ENCODE measurements at places on chromosomes 1 and 21.

GRCh38 chr1:221742555-221743415 lies 896 bp upstream of the DUSP10 start:
- DNase-seq = no peak

- no peak for DNase-seq
These were observed 13.2 kb upstream of the HMGCL start for GRCh38 chr1:23838401-23838866.

- DNase-seq = no peak
These were observed 216.0 kb downstream of the SMYD3 start for GRCh38 chr1:246291127-246291526.

GRCh38 chr1:202361701-202362100 lies 13.2 kb downstream of the PPP1R12B start:
- no peak for DNase-seq

- no peak for DNase-seq
These were observed 841 bp downstream of the POFUT2 start for GRCh38 chr21:45286671-45287437.

DNA sequence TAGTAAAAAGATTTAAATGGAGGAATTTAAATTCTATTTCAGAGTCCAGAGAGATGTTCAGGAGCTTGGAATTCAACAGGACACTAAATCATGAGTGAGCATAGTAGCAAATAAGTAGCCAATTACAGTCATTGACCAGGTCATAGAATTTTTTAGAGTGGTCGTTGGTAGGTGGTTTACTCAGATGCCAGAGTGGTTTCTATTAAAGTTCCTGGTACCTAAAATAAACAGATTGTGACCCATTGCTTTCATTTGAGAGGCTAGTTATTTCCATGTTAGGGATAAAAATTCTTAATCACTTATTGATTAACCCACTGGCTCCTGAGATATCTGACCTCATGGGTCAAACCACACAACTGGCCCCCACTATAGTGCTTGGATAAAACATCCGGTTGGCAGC lies 201.3 kb downstream of the ASTN1 start:
- DNase-seq = no peak

GRCh38 chr1:40650075-40650474 lies 15.4 kb downstream of the RIMS3 start:
- no peak for DNase-seq

DNA sequence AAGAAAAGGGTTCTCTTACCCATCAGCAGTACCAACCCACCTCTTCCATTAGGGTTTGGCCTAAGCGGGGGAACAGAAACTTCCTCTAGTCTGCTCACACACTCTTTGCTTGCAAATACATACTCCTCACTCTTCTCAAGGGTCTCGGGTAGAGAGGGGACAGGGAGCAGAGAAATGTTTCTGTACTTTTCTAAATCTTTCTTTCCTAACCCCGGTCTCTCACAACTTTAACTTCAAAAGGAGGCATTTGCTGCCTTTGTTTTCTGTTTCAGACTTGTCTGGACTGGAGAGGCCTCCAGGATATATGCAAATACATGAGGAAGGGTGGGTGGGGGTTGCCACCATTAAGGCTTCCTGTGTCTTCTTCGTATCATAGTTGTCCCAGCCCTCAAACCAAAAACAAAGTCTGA lies 10.5 kb upstream of the LAX1 start:
- DNase-seq = no peak

DNA sequence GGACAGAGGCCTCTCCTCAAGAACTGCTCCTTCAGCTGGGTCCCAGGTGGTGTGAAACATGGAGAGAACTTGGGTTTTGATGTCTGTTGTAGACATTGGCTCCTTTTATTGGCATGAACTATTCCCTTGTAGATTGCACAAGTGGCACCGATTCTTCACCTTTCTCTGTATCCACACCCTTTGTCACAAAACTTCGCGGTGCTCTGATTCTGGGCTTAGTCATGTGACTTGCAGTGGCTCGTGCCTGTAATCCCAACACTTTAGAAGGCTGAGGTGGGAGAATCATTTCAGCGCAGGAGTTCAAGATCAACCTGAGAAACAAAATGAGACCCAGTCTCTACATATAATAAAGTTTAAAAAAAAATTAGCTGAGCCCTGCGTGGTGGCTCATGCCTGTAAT lies 42.5 kb upstream of the EYA3 start:
- DNase-seq = no peak

- no peak for DNase-seq
These were observed 34.3 kb downstream of the CASZ1 start for GRCh38 chr1:10762153-10762523.

GRCh38 chr1:9192578-9193232 lies 41.9 kb upstream of the H6PD start:
- no peak for DNase-seq

- DNase-seq = peak; percentile 70
These were observed 20.1 kb downstream of the UBE2U start for GRCh38 chr1:64223329-64224151.

DNA sequence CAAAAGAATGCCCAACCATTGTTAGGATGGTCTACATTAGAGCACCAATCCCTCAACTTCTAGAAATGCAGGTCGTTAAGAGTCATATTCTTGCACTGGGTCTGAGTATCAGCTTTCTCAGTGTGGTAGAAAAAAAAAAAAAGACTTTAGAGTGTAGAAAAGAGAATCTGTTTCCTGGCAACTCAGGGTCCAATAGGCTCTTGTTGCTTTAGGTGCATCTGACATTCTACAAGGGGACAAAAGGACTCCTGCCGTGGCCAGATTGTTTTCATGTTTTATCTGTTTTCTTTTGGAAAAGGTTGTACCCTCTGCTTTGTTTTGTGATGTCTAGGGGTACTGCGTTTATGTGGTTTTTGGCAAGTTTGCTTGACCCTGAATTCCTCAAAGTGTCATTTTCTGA lies 105.4 kb upstream of the KCNK2 start:
- DNase-seq = no peak

GRCh38 chr1:104733866-104734265 lies 984.2 kb downstream of the AMY1C start:
- no peak for DNase-seq

DNA sequence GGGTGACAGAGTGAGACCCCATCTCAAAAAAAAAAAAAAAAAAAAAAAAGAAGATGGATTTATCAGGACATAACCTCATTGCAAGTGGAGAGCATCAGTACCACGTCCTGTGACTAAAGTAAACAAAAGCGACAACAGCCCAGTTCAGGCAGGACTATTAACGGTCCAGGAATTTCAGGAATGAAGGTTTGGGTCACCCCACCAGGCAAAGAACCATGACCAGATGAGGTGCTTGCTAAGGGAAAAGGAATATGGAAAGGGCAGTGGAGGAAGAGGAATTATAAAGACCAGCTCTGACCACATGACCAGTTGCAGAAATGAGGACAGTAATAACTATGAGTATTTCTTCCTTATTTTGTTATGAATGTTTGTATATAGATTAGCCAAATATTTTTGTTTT lies 35.4 kb upstream of the EIF4G3 start:
- DNase-seq = no peak

GRCh38 chr1:152029144-152029928 lies 7.5 kb downstream of the S100A11 start:
- no peak for DNase-seq

DNA sequence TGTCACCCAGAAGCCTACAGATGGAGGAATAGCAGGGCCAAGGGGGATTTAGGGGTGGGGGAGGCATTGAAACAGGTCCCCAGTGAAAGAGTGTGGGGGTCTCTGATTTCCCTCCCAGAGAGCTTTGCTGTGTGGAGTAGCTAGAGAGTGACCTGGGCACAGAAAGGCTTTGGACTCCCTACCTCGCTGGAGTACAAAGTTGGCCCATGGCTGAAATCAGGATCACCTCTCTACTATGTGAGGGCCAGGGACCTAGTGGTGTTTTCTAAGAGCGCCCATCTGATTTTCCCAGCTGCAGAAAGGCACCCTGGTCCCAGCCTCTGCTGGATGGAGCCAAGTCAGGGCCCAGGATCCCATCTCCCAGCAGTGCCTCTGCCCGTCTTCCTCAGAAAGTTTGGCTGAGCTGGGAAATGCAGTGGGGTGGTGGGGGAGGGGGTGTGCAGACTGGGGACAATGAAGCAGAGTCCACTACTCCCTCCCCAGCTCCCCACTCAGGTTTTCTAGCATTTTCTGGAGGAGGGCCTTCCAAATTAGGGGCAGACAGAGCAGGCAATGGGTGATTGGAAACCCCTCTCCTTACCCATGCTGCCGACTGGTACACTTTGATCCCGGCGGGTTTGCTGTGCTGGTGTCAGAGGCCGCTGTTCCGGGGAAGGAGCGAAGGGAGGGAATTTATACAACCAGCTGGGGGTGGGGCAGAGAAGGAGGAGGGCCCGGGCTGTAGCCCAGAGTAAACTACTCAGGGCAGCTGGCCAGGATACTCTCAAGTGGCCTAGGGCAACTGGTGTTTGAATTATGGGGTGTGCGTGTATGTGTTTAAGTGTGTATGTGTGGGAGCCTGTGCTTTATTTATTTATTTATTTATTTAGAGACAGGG lies at the start of gene SELENBP1:
TSS of gene SELENBP1 (minus strand) at position 648 of the 877 bp plus-strand sequence. CDS start at position 584, 64 bp downstream.
- no peak for DNase-seq

- no peak for DNase-seq
These were observed 84.3 kb downstream of the ROR1 start for GRCh38 chr1:63858153-63858552.

DNA sequence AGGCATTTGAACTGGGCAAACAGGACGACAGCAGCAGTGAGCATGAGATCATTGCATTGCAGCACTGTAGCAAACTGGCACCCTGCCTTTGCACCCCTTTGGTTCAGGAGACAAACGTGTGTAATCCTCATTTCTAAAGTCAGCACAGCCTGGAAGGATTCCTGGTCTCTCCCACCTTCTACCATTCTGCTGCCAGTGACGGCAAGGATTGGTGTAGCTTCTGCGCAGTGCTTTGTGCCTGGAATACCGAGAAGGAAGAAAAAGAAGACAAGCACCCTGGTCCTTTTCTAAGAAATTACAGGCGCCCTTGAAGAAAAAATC lies 805.3 kb downstream of the USP25 start:
- no peak for DNase-seq

GRCh38 chr1:10594595-10595223 lies 120.0 kb downstream of the PEX14 start:
- no peak for DNase-seq

DNA sequence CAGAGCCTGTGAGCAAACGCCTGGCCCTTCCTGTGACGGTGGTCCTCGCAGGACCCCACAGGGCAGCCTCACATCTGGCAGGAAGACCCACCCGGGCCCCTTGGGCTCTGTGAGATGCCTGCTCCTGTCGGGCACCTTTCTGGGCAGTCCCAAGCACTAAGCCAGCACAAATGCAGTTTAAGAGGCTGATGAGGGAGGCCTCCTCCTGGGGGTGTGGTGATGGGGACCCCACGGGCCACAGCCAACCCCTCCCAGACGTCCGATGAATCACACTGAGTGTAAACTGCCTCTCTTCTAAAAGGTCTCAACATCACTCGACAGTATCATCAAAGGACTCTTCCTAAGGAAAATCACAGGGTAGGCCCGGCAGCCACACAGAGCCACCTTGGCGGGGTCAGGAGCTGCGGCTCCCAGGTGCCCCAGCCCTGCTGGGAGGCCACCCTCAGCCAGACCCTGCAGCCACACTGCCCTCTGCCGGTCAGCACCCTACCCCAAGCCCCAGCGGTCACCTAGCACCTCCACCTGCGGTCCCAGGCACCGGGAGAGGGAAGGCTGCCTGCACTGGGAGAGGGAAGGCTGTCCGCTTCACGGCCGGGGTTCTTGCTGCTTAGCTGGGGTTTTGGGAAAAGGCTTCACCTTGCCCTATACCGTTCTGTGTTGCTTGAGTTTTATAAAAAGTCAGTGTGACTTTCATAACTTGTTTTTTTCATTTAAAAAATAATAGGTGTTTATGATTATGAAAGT lies 3.9 kb upstream of the PRKCZ start:
- no peak for DNase-seq

GRCh38 chr1:119978018-119978505 lies 81.7 kb upstream of the ADAM30 start:
- DNase-seq = no peak

- no peak for DNase-seq
These were observed 206.6 kb downstream of the APP start for GRCh38 chr21:25964015-25964414.

DNA sequence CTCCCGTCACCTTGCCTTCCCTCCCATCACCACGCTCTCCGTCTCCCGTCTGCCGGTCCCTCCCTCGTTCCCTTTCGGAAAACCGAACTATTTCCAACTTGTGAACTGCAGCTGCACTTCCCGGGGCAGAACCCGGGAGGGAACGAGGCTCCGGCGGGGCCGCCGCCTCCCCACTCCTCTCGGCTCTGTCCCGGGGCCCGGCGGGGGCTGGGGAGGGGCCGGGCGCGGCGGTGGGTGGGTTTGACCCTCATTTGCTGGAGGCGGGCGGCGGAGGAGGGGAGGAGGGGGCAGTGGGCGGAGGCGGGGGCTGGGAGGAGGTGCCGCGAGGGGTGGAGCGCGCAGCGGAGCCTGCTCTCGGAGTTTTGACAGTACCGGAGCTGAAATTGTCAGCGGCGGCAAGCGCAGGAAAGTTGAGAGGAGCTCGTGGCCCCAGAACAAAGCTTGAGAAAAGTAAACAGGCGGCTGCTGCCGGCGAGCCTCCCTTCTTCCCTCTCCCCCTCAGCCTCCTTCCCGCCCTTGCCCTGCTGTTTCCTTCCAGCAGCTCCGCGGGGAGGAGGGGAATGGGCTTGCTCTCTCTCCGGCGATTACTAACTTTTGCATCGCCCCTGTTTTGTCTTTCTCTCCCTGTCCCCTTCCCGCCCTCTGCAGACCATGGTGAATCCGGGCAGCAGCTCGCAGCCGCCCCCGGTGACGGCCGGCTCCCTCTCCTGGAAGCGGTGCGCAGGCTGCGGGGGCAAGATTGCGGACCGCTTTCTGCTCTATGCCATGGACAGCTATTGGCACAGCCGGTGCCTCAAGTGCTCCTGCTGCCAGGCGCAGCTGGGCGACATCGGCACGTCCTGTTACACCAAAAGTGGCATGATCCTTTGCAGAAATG lies 2.9 kb downstream of the LMO4 start:
- no peak for DNase-seq

GRCh38 chr21:36664662-36664990 lies 34.3 kb upstream of the SIM2 start:
- DNase-seq = no peak

DNA sequence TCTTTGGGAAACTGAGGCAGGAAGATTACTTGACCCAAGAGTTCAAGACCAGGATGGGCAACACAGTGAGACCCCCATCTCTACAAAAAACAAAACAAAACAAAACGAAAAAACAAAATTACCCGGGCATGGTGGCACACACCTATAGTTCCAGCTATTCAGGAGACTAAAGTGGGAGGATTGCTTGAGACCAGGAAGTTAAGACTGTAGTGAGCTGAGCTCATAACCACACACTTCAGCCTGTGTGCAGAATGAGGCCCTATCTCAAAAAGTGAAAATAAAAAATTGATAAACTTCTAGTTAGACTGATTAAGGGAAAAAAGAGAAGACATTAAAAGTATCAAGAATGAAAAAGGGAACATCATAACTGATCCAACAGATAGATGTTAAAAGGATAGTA lies 154.0 kb downstream of the RHOU start:
- no peak for DNase-seq
